CD8-positive, alpha-beta T cell (primary cell): ENCODE measurements at places on chromosomes 7 and 10.

- DNase-seq = peak; percentile 57
These were observed at the start of gene KLF14 for GRCh38 chr7:130733931-130734814. Gene KLF14 (minus strand): TSS chr7:130734207. CDS start chr7:130734033, 174 bp downstream.

DNA sequence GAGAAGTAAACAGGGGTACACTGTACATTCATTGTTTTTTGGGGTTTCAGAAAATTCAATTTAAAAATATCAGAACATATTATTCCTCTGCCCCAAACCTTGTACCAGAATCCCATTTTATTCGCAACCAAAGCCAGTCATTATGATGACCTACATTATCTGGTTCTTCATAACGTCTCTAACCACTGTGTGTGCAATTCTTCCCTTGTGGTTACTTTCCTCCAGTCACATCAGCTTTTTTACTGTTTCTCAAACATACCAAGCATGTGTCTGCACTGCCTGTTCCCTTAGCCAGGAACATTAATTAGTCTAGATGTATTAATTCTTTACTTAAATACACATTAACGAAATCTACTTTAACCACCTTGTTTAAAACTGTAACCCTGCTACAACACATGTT, 64.8 kb downstream of the THSD7A start:
- no peak for DNase-seq

- DNase-seq = no peak
These were observed 117.2 kb upstream of the ADO start for GRCh38 chr10:62687230-62687748.

DNA sequence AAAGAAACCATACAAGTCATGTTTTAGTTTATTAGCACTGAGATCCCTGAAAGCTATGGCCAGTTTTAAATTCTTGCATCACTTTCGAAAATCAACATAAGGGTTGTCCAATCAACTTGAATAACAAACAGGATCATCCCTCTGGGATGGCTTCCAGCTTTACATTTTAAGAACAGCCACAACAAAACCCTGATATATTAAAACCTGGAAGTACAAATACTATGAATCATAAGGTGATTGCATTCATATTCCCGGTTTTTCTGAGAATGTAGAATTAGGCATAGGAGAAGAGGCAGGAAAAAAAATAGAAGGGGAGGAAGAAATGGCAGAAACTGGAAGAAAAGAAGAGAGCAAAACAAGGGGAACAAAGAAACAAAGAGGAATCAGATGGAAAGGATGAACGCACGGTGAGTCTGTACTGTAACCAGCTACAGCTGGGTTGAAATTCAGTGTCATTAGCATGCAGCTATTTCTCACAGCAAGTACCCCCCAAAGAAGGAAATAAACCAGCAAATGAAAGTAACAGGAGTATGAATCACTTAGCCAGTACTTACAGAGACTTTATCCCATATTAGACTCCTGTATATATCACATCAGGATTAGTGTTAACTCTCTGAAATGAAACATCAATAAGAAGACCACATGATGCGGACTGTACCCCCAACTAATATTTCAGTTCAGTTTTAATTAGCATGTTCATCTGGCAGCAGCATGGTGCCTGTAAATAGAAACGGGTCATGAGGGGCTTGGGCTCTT, 301.3 kb downstream of the RNLS start:
- no peak for DNase-seq

DNA sequence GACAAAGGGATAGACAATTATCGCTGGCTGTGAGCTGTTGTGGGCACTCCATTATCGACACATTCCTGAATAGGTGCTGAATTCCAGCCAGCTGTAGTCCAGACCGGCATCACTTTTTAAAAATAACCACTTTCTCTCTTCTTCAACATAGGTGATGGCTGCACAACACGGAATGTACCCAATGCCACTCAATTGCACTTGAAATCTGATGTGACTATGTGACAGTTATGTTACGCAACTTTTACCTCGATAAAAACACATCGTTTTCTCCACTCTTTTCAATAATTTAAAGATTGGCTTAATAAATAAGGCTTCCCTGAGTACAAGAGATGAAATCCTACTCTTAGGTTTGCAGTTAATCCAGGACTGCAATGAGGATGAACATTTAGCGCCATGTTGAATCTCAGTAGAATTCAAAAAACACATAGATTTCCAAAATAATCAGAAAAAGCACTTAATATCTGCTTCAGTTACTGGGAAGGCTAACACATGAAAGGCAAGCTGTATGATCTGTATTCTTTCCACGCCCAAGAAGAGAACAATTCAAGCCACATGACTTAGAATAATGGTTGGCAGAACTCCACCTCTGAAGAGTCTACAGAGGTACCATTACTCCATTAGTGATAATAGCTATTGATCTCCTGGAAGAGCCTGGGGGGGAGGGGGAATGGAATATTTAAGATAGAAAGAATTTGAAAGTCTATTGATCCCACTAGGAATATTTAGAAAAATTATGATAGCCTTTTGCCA, 3.6 kb downstream of the YWHAG start:
- DNase-seq = no peak

GRCh38 chr10:127254276-127254675, 57.9 kb upstream of the INSYN2A start:
- no peak for DNase-seq

DNA sequence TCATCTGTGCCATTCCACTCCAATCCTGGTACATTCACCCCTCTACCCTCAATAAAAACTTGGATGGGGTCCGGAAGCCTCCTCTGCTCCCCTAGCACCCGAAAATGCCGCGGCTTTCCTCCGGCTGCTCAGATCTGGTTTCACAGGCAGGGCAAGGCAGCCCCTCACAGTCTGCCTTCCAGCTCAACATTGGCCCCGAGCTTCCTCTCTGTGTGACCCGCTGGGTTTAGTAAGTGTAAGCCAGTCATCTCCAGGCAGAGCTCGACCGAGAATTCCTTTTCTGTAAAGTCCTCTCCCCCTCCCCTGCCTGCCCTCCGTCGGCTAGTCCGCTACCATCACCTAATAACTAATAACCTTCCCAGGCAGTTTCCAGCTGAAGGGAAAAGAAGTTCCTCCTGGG, 3.4 kb downstream of the INHBA start:
- no peak for DNase-seq

DNA sequence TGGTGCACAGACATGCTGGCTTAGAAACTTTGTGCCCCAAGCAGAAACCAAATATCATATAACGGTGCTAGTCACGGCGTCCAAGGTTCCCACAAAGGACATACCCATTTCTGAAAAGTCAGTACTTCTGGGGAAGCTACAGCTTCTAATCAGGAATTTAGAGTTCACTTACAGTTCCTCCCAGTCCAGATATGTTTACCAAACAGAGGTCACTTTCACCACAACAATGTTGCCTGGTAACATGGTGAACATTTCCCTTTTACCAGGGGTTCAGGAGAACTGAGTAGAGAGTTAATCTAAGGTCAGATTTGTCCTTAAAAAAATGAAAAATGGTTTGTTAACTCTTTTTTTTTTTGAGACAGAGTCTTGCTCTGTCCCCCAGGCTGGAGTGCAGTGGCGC, 265.9 kb upstream of the MKLN1 start:
- DNase-seq = no peak

DNA sequence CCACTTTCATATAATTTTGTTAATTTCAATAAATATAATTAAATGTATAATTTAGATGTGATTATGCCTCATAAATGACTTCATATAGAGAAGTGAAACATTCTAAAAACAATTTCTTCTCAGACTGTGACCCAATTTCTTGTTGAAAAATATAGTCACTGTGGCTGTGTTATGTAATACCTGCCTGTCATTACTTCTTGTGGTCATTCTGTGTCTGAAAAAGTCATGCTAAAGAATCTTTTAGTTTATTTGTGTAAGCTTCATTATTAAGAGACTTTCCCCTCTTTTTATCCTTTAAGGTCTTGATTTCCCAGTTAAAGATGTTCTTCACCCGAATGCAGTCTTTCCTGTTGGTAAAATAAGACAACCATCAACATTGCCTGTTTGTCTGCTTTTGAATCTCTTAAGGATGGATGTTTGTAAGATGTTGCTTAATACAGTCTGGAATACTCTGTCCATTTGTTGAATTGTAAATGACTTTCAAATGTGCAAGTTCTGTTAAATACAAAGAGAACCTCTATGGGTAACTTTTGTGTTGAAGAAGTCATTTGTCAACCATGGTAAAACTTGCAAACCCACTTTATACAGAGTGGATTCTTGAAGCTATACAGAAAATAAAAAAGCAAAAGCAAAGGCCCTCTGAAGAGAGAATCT, 16.0 kb downstream of the KAT6B start:
- DNase-seq = no peak

- no peak for DNase-seq
These were observed 219.5 kb upstream of the PHYHIPL start for GRCh38 chr10:58956926-58957325.

- no peak for DNase-seq
These were observed 362.5 kb upstream of the ZMIZ1 start for GRCh38 chr10:78706256-78706655.

GRCh38 chr10:124004663-124005004, 88.8 kb downstream of the CHST15 start:
- DNase-seq = no peak

- DNase-seq = no peak
These were observed 109.4 kb upstream of the FAM133B start for GRCh38 chr7:92699560-92699959.

DNA sequence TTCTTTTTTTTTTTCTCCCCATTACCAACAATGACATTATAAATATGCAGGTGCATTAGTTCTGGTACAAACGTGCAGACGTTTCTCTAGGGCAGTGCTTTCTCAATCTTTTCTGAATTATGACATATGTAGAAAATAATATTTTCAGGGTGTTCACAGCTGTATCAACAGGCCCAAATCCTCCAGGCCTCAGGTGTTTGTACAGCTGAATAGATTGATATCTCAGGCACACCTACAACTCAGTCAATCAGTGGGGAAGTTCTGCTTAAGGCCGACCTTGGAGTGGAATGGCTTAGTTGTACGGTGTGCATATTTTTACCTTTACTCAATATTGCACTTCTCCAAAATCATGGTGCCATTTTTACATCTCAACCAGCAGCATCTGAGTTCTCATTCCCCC, 71.6 kb downstream of the CACNB2 start:
- no peak for DNase-seq

DNA sequence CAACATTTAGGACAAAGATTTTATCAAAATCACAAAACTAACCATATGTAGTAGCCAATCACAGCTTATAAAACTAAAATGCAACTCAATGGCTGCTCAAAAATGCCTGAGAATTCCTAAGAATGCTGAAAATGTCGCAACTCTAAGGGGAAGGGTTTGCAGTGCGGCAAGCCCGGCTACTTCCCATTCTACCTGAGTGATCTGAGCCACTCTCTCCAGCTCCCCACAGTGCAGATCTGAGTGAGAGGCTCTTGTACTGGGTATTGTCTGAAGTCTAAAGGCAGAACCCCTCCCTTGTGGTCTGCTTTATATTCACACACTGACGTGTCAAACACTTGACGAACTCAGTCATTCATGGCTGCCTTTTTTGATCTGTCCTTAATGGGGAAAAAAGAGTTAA, 28.9 kb downstream of the RAB11FIP2 start:
- no peak for DNase-seq

DNA sequence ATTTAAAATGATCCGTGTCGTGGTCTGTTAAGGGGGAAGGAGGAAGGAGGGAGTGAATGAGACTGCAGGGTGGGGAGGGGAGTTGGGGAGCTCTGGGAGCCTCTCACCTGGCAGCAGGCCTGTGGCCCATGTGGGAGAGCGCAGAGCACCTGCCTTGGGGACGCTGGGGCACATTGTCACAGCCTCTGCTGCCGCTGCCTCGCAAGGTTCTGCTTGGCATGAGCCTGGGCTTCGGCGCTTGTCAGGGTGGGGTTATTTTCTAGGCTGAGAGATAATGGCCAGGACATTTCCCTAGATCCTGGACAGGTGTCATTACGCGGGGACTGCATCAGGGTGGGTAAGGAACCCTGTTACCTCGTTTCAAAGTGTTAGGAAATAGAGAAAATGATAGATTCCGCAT, 2.2 kb upstream of the SUN1 start:
- no peak for DNase-seq

GRCh38 chr10:86553213-86553612, 31.6 kb upstream of the WAPL start:
- no peak for DNase-seq

GRCh38 chr10:42962110-42962901, 114.6 kb upstream of the RET start:
- peak; percentile 42 for DNase-seq

- DNase-seq = no peak
These were observed 43.1 kb downstream of the NKX6-2 start for GRCh38 chr10:132742837-132743194.

GRCh38 chr10:43105956-43106229, 29.0 kb downstream of the RET start:
- no peak for DNase-seq

- DNase-seq = no peak
These were observed 3.6 kb downstream of the DUSP5 start for GRCh38 chr10:110501142-110501937.

DNA sequence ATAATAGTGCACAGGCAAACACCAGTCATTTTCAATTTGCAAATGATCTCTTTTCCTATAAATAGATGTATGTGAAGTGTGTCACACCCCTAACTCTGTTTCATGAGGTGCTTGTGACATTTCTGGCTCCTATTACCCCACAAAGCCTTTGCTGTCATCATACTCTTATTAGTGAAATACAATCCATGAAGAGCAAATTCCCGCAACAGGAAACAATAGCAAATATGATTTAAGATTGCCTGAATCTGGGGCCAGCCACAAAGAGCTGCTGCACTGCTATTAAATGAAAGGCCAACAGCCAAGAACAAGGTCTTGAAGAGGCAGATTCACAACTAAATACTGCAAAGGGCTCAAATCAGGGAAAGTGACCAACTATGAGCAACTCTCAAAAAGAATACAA, 96.3 kb upstream of the CAV2 start:
- DNase-seq = no peak

- DNase-seq = no peak
These were observed 466.5 kb downstream of the PLXNA4 start for GRCh38 chr7:132109769-132110168.

- no peak for DNase-seq
These were observed 228.9 kb downstream of the AGMO start for GRCh38 chr7:15332956-15333355.

- DNase-seq = no peak
These were observed 1.9 kb downstream of the DLX5 start for GRCh38 chr7:97022491-97023306.

DNA sequence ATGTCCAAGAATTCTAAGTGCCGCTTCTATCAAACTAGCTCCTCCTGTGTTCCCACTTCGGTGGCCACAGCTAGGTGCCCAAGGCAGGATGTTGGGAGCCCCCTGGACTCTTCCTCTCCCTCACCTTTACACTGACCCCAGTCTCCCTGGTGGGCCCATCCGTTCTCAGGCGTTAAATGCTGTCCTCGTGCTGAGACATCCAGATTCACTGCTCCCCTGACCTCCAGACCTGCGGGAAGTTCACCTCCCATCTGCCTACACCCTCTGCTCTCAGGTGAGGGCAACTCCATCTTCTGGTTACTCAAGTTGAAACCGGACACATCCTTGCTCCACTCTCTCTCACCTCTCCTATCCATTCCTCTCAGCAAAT, 114.3 kb downstream of the ARHGAP22 start:
- DNase-seq = no peak

GRCh38 chr7:44390701-44391100, 65.3 kb upstream of the CAMK2B start:
- no peak for DNase-seq

- no peak for DNase-seq
These were observed 153.0 kb upstream of the LRRTM3 start for GRCh38 chr10:66772548-66773471.

GRCh38 chr7:91957232-91957631, 16.6 kb downstream of the AKAP9 start:
- DNase-seq = no peak
